Stimulated activated naive CD4-positive, alpha-beta T cell treated with Interleukin-2 at 50 U/mL for 16 hours (primary cell): ENCODE measurements at places on chromosomes 4 and X.

GRCh38 chrX:15579778-15580747 is 20.7 kb downstream of the ACE2 start:
- DNase-seq = no peak

- no peak for DNase-seq
Observed at GRCh38 chr4:145827885-145828284, 110.7 kb downstream of the ZNF827 start.

- DNase-seq = no peak
Observed at GRCh38 chr4:56745042-56745441, 63.9 kb upstream of the HOPX start.

- DNase-seq = no peak
Observed at GRCh38 chr4:133839326-133839725, 362.3 kb downstream of the PABPC4L start.

- no peak for DNase-seq
Observed at GRCh38 chr4:121154103-121154515, 10.0 kb downstream of the TNIP3 start.

GRCh38 chr4:60259781-60260180 is 940.3 kb upstream of the ADGRL3 start:
- no peak for DNase-seq

- DNase-seq = no peak
Observed at GRCh38 chrX:119984652-119985051, 41.1 kb upstream of the NKAP start.

- DNase-seq = no peak
Observed at GRCh38 chr4:156158747-156159146, 205.1 kb upstream of the CTSO start.

DNA sequence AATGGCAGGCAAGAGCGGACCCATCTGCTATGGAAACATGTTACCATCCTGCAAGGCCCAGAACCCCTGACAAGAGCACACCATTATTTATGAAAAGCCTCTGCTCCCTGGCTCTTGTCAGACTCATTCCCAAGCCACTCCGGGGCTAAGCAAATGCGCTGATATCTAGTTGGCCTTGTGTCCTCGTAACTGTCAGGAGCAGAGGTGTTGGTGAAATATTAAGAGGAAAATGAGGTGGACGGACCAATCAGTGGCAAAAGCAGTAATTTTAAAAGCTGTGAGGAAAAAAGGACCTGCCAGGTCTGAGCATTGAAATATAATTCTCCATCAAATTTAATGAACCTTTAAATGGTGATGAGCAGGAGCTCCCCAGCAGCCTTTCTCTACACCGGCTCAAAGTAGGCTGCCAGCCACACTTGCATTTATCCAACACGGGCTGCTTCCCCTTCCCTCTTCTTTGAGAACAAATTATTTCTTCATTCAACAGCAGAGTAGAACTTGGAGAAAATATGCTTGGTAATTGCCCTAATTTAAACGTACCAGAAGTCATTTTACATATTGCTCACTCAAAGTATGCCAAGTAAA is 214.3 kb downstream of the RASL11B start:
- DNase-seq = no peak

DNA sequence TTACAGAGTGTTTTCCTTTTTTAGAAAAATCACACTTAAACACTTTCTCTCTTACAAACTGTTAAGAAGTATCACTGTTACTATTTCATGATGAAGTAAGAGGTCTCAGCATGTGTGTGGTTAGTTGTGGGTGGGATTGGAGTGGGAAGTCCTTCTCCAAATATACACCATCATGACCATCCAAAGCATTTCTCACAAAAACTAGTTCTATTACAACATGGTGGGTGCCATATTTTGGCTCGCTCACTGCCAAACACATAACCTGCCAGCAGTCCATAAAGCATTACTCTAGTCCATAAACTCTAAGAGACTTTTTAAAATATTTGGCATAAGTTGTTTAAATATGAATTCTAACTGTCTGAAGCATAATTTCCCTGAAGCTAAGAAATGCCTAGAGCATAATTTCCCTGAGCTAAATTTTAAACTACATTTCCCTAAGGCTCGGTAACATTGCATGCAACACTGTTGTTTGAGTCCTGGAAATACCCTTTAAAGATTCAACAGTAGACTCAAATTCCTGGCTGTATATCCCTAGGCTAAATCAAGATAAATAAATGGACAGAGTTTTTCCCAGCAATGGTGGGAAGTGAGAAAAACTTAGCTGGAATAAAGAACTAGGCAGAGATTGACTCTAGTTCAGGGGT is 415.0 kb upstream of the INTU start:
- no peak for DNase-seq

- DNase-seq = no peak
Observed at GRCh38 chrX:13014111-13015096, 30.0 kb downstream of the FAM9C start.

DNA sequence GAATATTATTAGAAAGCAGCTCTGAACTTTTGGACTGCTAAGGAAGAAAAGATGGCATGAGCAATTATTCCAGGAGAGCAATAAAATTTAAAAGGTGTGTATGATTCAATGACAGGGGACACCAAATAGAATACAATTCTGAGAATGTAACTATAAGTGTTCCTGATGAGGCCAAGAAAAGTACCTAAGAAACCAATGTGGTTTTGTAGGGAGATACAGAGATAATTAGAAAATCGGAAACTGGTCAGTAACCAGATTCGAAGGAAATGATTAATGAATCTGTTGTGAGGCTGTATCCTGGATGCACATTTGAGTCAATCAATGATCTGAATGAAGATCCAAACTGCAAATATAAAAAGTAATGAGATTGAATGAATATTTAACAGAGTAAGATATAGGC is 6.0 kb downstream of the NOA1 start:
- DNase-seq = no peak

DNA sequence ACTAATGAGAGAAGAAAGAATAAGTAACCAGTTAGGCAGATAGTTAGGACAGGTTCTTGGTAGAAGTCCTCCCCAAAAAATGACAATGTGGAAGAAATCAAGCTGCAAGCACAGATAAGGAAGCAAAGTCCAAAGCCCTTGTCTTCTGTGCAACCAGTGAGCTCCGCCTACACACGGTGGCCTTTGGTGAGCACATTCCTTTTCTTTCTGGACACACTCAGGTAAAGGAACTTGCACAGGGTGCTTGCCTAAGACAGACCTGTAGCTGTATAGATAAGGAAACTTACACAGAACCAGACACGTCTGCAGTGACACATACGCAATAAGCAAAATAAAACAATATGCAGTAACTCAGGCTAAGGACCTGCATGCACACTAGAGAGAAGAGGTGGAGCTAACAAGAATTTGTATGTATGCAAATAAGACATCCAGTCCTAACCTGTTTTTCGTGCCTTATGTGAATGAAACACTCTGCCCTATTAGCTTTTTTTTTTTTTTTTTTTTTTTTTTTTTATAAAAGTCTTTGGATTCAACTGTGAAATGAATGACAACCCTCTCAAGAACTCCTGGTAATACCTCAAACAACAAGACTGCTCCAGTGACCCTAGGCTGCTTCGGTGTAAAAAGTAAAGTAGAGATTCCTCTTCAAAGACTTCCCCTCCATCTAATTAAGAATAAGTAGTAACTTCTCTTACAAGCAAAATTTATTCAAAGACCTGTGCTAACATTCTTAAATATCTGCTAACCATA is 48.8 kb downstream of the UGT2B10 start:
- DNase-seq = no peak

DNA sequence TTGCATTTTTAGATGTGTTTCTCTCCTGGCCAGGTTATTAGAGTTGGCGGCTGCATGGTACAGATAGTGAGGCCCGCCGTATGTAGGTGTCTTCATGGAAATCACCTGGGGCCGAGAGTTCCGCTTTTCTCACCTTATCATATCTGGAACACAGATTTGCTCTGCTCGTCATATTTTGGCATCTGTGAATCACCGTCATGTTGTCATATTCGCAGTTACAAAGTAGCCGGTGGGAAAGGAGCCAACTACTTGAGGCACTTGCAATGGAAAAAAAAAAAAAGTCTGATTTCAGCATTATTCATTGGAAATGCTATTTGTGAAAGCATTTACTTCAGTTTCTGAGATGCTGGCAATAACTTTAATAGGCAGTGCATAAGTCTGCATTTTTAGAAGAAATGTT is 1715.2 kb upstream of the TENM3 start:
- no peak for DNase-seq

GRCh38 chr4:165048170-165048569 is 5.5 kb upstream of the TRIM75 start:
- DNase-seq = no peak

DNA sequence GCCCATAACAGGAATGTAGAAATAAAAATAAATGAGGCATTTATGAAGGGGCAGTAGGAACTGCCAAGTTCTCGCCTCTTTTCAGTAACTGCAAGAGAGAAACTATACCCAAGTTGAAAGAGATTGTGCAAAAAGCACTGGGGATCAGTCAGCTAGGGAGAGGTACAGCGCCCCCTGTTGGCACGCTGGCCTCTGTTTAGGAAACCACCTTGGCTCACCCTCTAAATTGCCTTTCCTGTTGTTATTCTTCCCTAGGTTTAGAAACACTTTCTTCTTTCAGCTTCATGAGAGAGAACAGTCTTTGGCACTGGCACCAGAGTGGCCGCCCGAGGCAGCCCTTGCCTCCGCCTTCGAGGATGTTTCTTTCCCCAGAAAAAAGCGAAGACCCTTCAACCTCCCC is 348.5 kb downstream of the MID1IP1 start:
- DNase-seq = peak; percentile 18

DNA sequence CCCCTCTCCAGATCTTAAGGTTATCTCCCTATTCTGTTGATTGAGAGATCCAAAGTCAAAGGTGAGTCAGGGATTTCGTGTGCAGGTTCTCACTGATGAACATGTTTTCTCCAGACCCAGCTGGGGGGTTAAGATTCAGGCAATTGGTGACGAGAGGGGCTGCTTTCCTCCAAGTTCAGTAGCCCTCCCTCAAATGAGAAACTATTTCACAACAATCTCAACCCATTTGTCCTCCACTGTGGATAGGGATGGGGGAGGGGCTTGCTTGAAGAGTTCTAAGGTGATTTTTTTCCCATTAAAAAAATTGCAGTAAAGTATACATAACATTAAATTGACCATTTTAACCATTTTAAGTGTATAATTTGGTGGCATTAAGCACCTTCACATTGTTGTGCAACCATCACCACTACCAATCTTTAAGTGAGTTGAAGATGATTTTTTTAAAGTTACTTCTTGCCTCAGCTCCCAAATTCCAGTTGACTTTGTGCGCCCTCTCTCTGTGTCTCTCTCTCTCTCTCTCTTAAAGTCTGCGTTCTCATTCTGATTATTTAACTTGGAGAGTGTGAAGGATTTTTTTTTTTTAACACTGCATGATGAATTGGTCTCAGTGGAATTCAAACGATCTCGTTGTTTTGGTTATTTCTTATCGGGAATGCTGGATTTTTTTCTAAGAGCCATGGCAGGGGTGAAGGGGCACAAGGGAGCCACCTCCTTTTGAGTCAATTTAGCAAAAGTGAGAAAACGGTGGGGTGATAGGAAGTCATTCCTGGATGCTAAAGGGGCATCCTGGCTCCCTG is 175.9 kb downstream of the SHROOM3 start:
- no peak for DNase-seq

GRCh38 chrX:13659063-13659462 is 6.1 kb downstream of the TCEANC start:
- DNase-seq = no peak

GRCh38 chrX:68646421-68646820 is 1.0 kb upstream of the STARD8 start:
- DNase-seq = no peak

DNA sequence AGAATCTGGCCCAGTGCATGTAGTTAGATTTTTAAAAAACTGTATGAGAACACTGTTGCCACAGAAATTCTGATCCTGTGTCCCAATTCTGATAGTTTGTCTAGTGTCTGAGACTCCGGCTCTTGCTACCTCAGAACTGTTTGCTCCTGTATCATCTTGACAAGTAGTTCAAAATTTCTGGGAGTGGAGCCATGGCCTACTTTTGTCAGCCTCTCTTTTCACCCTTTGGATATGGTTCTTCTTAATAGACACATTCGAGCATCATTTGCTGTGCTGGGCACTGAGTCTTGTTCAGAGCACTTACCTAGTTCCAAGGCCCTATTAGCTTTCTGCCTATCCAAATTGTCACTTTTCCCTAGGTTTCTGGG is 46.9 kb downstream of the ATP10D start:
- DNase-seq = no peak

GRCh38 chr4:1408418-1408817 is 2.2 kb upstream of the NKX1-1 start:
- no peak for DNase-seq

GRCh38 chrX:77949840-77950239 is 19.6 kb downstream of the PGAM4 start:
- DNase-seq = no peak

DNA sequence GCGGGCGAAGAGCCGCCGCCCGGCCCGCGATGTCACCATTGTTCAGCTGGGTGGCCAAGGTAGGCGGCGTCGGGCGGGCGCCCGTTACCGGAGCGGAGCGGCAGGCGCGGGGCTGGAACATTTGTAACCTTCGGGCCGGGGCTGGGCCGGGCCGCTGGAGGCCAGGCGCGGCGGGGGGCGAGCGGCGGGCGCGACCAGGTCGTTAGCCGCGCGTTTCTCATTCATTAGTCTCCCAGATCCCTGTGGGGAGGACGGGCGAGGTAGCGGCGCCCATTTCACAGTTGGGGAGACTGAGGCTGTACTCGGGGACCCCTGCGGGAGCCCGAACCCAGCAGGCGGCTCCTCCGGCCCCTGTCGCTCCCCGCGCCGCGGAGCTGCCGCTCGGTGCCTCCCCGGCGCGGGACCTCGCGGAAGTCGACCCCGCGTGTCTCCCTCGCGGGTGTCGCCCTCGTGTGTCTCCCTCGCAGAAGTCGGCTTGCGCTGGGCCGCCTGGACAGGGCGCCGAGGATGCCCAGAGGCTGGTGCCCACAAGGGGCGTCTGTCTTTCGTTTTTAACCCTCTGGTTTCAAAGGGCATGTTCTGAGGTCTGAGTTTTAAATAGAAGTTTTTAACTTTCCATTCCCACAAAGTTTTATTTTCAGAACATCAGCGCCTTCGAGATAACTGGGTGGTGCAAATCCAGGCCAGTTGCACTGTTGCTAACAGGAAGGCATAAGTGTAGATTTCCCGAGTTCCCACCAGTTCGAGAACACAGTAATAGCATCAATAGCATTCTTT is 17.5 kb downstream of the PTTG2 start:
- DNase-seq = peak; percentile 52

GRCh38 chrX:38682095-38682494 is 119.2 kb upstream of the MID1IP1 start:
- DNase-seq = no peak

DNA sequence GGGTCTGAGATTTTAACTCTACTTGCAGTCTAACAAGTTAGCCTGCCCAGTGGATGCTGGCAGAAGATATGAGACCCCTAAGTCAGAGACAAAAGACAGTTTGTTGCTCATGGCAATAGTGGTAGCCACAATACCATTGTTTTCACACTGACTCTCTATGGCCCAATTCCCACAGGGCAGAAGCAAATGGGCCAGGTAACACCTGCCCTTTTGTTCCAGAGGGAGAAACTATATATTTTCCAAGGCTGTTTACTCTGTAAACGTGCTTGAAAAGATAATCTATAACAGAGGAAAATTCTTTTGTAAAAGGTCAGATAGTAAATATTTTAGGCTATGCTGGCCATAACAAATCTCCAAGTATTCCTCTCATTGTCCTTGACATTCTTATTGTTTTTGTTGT is 57.2 kb upstream of the NPNT start:
- no peak for DNase-seq

GRCh38 chr4:3870567-3870962 is 104.4 kb downstream of the ADRA2C start:
- DNase-seq = no peak

GRCh38 chr4:183287677-183288076 is 32.4 kb downstream of the CLDN22 start:
- no peak for DNase-seq
